ENCODE measurements at places on chromosomes 4 and X.

DNA sequence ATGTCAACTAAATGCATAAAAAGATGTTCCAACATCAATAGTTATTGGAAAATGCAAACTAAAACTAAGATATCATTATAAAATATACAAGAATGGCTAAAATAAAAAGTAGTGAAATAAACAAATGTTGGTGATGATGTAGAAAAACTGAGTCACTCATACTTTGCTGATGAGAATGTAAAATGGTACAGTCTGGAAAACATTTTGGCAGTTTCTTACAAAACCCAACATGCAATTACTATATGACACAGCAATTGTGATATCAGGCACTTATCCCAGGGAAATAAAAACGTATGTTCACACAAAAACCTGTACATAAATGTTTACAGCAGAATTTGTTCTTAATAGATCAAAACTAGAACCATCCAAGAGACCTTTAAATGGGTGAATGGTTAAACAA lies 182.6 kb downstream of the RTL9 start:
- no peak for DNase-seq

DNA sequence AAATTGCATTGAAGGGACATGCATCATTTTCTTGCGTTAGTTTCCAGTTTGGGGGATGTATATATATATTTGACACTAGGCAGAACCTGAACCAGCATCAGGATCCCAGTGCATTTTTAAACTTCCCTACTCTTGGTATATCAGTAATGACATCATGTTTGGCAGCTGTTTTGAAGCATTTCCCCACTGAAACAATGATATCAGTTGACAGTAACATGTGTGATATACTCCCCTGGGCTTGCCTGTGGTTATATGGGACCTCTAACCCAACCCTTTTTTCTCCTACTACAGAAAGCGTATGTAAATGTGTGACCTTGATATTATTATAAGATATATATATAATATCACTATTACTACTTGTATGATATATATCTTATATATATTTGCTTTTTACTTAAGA lies 225.9 kb upstream of the CASK start:
- no peak for DNase-seq

- no peak for DNase-seq
These were observed 197.3 kb downstream of the CFAP299 start for GRCh38 chr4:80532674-80533333.

DNA sequence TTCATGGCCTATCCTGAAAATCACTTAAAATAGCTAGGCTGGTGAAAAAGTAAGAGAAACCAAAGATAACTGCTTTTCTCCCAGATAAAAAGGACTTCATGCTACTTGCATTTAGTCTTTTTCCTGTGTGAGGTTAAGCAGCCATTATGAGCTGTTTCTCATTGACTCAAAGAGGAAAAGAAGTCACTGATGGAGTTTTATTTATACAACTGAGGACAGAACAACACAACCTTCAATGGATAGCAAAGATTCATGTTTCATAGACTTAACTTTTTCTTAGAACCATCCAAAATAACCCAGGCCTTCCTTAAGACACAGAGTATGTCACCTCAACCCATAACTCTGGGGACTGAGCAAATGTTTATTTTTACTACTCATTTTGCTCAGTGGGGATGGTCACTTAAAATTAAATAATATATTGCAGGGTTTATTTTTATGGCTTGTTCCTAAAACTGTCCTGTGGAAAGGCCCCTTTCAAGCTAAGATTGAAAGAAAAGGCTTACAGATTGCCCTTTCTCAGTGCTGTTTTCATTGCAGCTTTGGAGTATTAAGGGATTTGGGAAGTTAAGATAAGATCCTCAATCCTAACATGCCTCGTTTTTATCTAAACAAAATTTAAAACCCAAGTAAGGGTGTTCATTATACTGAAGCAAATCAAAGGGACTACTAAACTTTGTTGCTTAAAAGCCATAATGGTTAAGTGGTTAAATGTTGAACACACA lies 252.6 kb upstream of the MAD2L1 start:
- no peak for DNase-seq

- no peak for DNase-seq
These were observed 159.1 kb downstream of the AFF2 start for GRCh38 chrX:148659481-148659880.

- peak; percentile 21 for DNase-seq
These were observed 126.5 kb downstream of the QDPR start for GRCh38 chr4:17385403-17385802.

DNA sequence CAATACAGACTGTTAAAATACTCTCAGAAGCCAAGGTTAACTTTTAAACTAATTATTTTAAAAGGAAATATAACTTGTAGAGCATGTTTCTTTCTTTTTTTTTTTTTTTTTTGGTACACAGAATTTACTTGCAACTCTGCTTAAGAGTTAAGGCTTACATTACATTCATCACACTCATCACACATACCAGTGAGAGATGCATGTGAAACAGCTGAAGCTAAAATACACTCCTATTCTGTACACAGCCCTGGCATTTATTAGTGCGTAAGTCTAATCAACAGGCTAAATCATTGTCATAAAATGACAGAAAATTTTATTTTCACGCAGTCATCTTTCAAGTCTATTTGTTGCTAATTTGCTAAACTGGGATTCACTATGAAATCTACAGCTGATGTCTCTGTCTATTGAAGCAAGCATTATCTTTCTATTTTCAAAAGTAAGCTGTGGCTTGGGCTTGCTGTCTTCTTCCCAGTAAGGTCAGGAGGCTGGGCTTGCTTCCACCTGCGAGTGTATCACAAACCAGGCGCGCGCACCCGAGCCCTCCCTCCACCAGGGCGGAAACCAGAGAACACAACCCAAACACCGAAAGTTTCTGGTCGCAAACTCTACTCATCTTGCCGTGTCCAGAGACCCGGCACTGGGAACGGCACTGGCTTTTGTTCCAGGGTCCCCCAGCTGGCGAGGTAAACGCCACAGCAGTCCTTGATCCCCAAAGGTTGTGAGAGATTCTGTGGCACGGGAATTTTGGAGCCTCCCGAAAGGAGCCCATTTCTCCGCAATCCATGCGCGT lies 3.9 kb downstream of the MAML3 start:
- peak; percentile 66 for DNase-seq
